Stimulated activated CD4-positive, alpha-beta T cell treated with anti-CD3 and anti-CD28 coated beads, Interleukin-4, amount 100 ng/mL, for 48 hours (primary cell): ENCODE measurements at places on chromosomes 4 and X.

GRCh38 chr4:94924566-94924965, 166.8 kb downstream of the BMPR1B start:
- DNase-seq, result no peak

DNA sequence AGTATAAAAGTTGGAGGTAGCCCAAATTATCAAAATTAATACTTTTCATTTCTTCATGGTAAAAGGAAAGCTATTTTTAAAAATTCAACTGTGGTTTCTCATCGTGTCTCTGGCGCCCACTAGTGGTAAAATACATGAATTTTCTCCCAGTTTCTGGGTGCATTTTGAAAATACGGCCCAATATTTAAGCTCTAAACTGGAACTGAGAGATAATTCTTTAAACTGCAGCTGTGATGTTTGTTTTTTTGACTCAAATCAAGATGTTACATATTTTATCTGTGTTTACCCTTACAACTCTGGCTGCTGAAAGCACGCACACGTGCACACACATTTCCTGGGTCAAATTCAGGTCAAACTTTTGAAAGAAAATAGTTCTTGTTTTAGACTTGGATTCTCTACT, 123.9 kb upstream of the ACSL4 start:
- DNase-seq, result no peak

GRCh38 chr4:7295911-7296660, 103.7 kb downstream of the SORCS2 start:
- DNase-seq, result no peak

DNA sequence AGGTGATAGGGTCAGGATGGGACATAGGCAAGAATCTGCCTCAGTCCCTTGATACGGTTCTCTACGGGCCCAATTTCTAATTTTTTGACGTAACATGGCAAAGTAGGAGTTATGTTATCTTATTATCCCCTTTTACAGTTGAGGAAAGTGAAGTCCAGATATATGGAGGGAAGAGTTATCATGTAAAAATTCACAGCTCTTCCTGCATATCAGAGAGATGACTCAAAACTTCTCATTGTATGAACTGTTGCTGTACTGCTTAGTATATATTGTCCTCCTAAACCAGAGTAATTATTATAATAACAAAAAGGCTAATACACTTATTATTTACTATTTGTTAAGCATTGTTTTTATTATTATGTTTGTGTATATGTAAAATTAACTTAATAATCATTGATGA, 260.5 kb upstream of the IGFBP7 start:
- DNase-seq, result no peak

DNA sequence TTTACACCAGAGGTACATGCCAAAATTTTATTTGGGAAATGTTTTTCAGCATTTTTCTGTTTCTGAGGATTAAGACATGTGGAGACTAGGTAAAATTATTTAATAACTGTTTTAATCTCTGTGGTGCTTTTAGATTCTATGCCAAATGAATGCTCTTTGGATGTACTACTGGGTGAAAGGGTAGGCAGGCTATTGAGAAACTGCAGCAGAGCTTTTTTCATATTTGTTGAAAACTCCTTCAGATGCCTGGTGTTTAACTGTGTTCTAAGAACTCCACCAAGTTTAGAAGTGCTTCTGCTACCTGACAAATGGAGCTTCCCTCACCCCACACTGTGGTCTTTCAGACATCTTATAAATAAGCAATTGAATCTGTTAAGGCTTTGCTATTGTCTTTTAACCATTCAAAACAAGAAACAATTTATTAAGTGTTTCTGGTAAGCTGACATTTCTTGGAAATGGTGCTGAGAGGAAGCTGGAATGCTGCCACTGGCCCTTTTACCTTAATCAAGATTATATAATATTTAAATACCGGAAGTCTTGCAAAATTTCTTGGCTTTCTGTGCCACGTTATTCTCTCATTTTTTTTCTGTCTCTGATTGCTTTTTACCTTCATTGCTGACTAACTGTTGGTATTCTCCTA, 51.2 kb upstream of the CYSLTR1 start:
- DNase-seq, result no peak

DNA sequence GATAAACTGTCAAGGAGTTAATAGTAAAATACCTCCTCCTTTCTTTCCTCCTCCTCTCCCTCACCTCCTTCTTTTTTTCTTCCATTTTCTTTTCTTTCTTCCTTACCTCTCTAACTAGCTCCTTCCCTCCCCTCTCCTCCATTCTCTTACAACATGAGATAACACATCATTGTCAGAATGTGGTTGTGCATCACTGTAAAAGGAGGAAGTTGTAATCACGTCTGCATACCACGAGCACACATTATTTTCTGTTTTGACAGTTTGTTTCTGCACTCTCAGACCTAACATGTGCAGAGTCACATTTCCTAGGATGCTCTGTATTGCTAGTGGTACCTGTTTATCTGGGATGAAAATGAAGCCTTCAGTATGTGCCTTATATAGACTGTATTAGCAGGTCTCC, 9.1 kb downstream of the SLIT2 start:
- DNase-seq, result no peak

- no peak for DNase-seq
Observed at GRCh38 chr4:4992833-4993232, 26.4 kb downstream of the CYTL1 start.

- no peak for DNase-seq
Observed at GRCh38 chr4:76302826-76303438, 3.6 kb upstream of the STBD1 start.

GRCh38 chrX:99901091-99901490, 509.0 kb downstream of the PCDH19 start:
- DNase-seq, result no peak

- no peak for DNase-seq
Observed at GRCh38 chr4:54234497-54235205, 5.6 kb downstream of the PDGFRA start.

DNA sequence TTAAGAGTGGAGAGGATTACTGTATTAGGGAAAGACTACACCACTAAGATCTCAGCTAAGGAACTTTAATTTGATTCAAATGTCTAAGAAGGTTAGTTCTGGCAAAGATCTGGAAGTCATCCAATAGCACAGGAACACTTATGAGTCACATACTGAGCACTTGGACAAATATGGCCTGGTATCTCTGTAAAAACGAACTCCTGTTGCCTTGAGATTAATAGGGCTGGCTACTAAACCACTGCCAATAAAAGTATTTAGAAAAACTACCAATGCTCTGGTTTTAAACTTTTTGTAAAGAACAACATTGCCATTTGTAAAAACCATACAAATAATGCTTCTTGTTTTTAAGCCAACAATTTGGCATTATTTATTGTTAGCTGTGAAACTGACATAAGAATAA, 70.5 kb downstream of the SEC24D start:
- no peak for DNase-seq

DNA sequence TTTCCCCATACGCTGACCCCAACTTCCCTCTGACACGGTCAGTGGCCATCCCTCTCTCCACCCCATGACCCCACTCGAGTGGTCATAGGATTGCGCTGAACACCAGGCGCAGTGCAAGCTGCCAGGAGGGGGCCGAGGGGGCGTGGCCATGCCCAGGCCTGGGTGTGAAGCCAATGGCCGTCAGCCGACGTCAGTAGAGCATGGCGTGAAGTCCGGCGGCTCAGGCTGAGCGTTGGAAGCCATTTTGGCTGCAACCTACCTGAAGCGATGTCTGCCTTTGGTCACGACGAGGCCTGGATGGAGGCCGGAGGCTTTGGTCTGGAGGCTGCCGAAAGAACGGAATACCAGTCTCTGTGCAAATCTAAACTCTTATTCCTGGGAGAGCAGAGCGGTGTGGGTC, at the start of gene RAB41:
RAB41 (plus strand) TSS at position 222 of the 400 bp plus-strand sequence; CDS start at position 268, 46 bp downstream.
- no peak for DNase-seq

DNA sequence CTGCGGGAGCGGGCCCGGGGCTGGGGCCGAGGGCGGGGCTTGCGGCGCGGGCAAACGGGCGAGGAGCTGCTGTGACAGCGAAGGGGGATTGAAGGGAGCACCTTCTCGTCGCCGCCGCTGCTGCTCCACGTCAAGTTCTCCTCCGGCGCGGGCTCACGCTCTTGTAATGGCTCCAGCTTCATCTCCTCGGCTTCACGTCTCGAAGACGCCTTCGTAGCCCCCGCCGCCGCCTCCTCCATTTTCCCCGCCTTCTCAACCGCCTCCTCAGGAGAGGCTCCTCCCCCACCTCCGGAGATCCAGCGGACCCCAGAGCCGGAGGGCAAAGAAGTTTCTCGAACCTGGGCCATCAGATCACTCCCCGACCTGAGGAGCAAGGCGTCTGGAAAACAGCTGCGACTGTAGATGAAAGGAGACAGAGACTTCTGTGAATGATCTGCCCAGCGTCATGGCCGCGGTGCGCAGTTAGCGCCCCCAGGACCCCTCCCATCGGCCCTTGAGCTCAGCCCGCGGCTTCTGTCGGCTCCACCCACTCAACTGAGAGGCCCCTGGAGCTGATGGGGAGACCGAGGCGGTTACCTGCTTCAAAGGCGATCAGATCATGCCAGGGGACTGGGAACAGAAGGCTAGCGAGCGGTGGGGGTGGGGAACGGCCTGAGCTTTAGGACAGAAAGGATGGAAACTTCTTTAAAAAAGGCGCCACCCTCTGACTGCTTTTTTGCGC, 895 bp downstream of the USP51 start:
- peak; percentile 34 for DNase-seq

- DNase-seq, result no peak
Observed at GRCh38 chr4:169724260-169724659, 33.5 kb downstream of the HPF1 start.

GRCh38 chrX:126551725-126552312, 795 bp downstream of the DCAF12L1 start:
- DNase-seq, result no peak

- DNase-seq, result no peak
Observed at GRCh38 chr4:108834166-108834834, 71.4 kb upstream of the ETNPPL start.

DNA sequence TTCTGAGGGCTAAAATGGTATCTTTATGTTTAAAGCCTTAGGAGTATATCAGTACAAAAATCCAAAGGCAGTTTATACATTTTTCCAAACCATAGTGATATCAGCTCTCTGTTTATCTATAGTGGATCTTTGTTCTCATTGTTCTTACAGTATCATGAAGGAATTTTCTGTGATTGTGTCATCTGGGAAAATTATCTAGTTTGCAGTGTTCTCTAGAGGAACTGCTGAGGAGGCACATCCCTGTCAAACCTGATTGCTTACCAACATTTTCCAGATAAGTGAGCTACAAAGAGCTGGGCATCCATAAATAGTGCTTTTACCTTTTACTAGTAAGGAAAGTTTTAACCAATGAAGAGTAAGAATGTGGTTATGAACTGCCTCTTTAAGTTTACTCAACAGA, 44.9 kb upstream of the SLC25A31 start:
- DNase-seq, result no peak

DNA sequence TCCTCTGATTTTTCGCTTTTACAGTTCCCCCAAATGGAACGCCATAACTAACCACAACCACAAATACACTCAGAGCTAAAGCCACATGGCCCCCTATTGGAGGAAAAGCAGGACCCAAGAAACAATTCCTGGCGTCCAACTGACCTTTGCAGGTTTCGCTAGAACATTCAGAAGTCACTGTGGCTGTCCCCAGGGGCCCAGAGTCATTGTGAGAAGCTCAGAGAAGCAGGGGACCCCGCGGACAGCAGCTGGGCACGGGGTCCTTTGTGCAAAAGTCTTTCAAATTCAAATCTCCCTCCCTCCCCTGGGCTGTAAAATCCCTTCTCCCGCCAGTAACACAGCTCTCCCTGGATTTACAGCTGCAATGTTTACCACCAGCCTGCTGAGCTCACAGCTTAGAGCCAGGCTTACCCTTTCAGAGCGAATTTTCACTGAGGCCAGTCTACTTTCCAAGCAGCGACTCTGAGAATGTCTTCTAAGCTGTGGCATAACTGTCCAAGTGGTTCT, 214.8 kb downstream of the CRLF2 start:
- DNase-seq, result no peak

DNA sequence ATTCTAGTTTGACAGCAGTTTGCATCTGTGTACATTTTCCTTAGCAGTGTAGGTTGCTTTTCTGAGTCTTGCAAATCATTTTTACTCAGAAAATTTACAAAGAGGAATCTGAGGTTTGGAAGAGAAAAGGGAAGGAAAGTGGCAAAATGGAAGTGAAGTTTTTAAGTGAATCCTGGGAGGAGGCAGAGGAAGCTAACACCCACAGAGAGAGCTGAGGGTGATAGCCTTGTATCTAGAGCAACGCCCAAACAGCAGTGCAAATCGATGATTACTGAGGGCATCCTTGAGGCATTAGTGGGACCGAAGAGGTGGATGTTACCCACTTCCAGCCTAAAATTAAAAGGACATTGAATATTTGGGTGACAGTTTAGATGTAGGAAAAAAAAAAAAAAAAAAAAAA, 31.8 kb downstream of the KLF3 start:
- no peak for DNase-seq

DNA sequence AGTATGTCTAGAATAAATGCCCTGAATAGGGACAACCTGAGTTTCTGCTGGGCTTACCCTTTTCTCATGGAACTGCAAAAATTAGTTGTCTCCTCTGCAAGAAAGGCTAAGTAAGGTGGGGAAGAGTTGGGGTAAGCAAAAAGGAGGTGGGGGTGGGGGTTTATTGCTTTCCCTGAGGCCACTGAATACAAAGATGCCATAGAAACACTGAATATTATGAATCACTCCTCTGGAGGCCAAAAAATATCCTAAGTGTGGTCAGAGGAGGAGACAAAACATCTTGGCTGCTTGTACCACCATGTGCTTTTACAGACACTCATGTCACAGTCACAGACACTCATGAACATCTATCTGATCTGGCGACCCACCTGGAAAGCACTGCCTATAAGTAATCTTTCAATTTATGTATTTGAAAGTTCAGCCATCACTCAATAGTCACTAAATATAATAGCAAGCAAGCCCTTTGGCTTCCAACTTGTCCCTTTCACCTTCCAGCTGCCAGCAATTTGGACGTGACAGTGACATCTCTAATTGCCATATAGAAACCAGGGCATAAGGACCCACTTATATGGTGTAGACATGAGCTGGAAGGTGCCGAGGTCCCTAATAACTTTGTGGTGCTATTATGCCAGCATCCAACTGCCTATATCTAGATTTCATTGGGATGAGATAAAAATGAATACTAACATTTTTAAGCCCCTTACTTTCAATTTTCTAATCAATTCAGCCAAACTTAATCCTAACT, 122.7 kb upstream of the CBR4 start:
- no peak for DNase-seq

- no peak for DNase-seq
Observed at GRCh38 chr4:180799798-180800197, 1443.4 kb upstream of the TENM3 start.

- no peak for DNase-seq
Observed at GRCh38 chr4:119746951-119747350, 118.3 kb upstream of the PDE5A start.

GRCh38 chrX:75096331-75096730, 59.8 kb downstream of the ABCB7 start:
- DNase-seq, result no peak

GRCh38 chrX:55201930-55202579, 18.1 kb upstream of the PAGE5 start:
- no peak for DNase-seq

GRCh38 chr4:177010418-177010817, 217.7 kb upstream of the VEGFC start:
- DNase-seq, result no peak
